Stimulated activated CD4-positive, alpha-beta T cell treated with anti-CD3 and anti-CD28 coated beads, Interleukin-4, amount 100 ng/mL, for 4 hours (primary cell): ENCODE measurements at places on chromosomes 1 and 21.
A peak's percentile ranks its signal among the peaks of the same experiment; 100 is the strongest.

DNA sequence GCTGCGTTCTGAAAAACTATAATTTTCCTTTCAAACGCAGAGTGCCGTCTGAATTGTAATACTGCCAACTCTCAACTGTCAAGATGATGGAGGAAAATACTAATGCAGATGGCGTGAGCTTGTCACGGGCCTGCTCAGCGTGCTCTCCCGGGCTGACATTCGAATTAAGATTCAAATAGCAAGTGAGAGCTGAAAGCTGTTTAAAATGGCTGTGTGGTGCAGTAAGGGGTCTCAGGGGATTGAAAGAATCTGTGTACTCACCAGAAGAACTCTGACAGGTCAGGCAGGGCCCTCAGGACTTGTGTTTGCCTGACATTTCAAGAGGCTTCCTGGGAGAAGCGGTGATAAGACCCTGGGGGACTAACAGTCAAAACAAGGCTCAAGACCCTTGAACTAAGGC lies 33.1 kb downstream of the ZMYND12 start:
- DNase-seq: no peak

GRCh38 chr21:22804151-22804550 lies 1805.9 kb downstream of the NCAM2 start:
- DNase-seq: no peak

GRCh38 chr1:212609701-212610574 lies 1.4 kb downstream of the ATF3 start:
- no peak for DNase-seq

GRCh38 chr1:71565262-71565661 lies 484.4 kb upstream of the ZRANB2 start:
- no peak for DNase-seq

GRCh38 chr21:45208627-45208951 lies 79.1 kb downstream of the POFUT2 start:
- no peak for DNase-seq

- DNase-seq: no peak
Observed at GRCh38 chr1:185279571-185279970, 37.5 kb downstream of the IVNS1ABP start.

- DNase-seq: no peak
Observed at GRCh38 chr1:208449951-208450350, 205.8 kb upstream of the PLXNA2 start.

DNA sequence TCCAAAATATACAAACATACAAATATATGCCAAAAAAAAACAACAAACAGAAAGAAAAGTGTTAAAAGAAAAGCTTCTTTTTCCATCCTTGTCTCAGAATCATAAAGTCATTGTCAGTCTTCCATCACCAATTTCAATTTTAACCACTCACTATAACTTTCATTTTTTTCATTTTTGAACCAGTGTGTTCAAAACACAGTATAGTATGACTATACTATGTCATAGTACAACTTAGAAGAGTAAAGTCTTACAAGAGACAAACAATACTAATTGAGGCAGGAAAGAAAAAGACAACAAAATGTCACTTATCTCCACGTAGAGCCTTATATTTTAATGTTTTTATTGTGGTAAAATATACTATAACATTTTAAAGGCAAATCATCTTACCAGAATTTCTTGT lies 7.6 kb downstream of the NSL1 start:
- no peak for DNase-seq

DNA sequence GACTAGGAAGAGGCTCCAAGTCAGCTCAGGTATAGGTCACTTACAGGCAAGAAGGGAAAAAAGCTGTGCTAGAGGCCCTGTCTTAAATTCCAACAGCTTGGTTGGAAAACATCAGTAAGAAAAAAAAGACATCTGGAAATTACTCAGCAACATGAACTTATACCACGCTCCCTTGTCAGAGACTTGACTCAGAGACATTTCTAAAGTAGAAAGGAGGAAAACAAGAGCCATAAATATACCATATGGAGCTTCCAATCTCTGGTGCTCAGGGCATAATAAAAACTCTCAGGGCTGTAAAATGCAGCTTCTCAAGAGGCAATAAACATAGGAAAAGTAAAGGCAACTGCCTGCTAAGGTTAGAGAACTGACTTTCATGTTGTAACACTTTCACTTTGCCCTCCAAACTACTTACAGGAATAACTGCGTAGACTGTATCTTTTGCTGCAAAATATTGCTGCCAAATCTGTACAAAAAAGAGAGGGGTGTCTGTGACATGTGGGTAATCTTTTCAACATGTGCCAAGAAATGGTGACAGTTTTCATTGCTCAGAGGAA lies 14.7 kb downstream of the ATPAF1 start:
- no peak for DNase-seq

- no peak for DNase-seq
Observed at GRCh38 chr1:169630006-169630405, at the start of gene SELP. TSS of gene SELP (minus strand) at chr1:169630124. CDS start at chr1:169630074, 50 bp downstream.

- DNase-seq: no peak
Observed at GRCh38 chr1:232901255-232901654, 49.2 kb upstream of the NTPCR start.

DNA sequence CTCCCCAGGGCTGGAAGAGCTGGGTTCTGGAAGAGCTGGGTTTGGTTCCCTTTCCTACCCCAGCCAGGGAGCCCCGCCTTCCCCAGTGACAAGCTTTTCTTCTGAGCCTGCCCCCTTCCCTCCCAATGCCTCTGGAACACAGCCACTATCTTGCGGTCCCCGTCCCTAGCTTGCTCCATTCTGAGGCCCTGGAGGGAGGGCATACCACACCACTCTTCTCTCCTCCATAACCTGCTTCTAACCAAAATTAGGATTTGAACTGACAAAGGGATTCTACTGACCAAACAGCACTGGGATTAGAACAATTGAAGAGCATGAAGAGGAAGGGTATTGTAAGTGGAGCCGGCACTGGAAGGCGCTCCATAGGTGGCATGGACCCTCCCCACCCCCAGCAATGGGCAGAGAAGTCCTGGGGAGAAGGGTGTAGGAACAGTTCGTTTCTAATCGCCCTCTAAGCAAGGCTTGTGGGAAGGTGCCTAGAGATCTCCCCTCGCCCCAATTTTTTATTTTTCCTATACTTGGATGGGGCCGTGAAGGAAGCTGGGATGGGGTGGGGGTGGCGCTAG lies 690 bp downstream of the C1orf216 start:
- DNase-seq: no peak

DNA sequence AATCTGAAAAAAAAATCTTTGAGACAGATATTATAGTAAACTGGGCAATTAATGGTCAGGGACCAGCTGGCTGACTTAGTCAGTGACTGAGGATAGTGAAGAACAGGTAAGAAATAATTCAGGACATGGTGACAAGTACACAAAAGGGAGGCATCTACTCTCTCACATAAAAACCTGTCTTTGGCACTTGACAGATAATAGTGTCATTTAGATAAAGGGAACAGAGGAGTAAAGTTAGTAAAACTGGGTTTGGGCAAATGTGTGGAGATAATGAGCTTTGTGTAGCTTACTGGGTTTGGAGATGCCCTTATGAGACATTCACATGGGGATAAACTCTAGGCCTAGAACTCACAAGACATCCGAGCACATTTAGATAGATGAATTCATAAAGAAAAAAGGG lies 4.0 kb downstream of the SSX2IP start:
- no peak for DNase-seq

GRCh38 chr1:236129306-236129705 lies 13.0 kb upstream of the GPR137B start:
- no peak for DNase-seq

DNA sequence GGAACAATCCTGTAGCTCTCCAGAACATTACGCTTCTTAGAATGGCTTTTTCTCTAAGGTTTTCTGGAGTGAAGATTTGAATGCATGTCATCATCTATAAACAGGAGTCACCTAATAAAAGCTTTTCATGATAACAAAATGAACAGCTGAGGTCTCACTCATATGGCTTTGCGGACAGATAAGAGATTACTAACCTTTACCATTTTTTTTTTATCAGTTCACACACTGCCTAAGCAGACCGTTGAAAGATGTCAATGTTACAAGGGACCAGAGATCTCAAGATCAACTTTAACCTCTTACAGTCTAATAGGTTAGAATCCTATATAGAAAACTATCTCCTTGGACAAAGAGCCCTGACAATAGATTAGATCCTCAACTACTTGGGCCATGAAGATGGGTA lies 41.4 kb downstream of the SCMH1 start:
- DNase-seq: no peak

DNA sequence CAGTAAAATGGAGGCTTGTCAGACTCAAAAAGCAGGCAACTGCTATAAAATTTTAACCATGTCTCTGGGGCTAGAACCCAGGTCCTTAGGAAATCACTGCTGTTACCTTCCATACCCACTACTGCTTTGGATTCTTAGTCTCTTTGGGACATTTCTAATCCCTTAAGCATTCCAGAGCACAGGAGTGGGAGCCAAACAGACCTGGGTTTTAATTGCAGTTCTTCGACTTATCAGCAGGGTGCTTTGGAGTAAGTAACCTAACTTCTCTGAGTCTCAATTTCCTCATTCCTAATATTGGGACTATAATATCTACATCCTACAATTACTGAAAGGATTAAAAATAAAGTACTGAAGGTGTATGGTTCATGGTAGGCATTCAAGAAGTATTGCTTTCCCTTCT lies 161.0 kb upstream of the BEND5 start:
- DNase-seq: no peak

DNA sequence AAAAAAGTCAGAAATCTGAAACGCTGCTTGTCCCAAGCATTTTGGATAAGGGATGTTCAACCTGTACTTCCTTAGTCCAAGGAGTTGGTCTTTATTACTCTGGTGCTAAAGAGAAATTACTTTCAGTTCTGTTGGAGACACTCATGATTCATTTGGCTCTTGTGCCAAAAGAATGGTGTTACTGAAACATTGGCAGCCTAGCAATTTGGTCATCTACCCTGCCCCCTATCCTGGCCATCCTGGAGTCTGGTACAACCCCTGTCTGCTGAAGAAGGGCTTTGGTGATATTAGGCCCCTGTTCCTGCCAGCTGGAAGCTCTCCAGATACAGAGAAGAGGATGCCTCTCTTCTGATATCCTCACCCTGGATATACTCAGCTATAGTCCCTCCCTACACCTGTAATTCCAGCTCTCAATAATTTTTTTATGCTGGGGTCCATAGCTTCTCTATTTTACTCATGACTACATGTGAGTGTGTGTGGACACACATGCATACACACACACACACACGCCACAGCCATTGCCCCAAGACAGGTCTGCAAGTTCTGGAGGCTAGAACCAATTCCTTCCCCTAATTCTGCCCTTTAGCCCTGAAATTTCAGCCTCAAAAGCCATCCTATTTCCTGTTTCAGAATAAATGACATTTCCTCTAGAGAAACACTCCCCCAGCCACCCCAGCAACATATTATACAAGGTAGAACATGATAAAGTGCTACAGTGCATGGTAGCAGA lies 40.0 kb downstream of the LHX8 start:
- DNase-seq: no peak

DNA sequence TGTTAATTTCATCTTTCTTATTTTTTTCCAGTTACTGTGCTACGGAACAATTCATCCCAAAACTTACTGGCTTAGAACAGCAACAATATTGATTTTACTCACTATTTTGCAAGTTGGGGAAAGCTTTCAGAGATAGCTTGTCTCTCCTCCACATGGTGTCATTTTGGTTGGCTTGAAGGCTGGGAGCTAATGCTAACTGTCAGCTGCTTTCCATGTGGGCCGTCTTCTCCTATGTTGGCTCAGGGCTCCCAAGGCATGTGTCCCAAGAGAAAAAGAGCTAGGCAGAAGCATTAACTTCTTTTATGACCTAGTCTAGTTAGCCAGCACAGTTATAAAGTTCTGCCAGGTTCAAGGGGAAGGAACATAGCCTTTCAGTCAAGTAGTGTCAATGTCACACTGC lies 33.9 kb upstream of the CASQ2 start:
- DNase-seq: no peak

DNA sequence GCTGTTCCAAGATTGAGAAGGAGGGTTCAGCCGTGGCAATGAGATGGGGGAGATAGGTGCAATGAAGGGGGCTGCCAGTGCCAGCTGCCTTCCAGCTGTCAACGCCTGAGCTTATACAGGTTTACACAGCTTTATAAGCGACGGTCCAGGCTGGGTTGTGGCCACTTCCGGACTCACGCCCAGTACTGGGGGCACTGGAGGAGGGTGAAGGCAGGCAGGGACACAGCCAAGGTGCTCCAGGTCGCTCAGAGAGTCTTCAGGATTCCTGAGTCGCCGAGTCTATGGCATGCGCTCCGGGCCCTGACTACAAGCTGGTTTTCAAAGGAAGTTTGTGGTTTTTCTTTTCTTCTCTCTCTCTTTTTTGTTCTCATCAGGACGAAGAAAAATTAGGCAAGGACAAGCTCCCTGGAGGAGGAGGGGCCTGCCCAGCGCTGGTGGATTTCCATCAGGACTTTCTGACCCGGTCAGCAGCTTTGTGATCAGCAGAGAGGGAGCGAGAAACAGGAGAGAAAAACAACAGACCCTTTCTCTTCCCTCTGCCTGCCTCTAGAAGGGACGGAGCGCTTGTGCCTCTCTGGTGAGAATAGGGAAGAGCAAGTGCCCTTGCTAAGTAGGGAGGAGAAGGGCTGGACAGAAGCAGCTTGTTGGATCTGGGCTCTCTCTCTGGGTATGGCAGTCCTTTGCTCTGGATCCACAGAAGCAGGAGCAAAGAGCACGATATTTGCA lies at the start of gene MINDY1:
TSS of gene MINDY1 (minus strand) at position 576 of the 726 bp plus-strand sequence. CDS start 4,285 bp downstream, outside the sequence.
- no peak for DNase-seq

DNA sequence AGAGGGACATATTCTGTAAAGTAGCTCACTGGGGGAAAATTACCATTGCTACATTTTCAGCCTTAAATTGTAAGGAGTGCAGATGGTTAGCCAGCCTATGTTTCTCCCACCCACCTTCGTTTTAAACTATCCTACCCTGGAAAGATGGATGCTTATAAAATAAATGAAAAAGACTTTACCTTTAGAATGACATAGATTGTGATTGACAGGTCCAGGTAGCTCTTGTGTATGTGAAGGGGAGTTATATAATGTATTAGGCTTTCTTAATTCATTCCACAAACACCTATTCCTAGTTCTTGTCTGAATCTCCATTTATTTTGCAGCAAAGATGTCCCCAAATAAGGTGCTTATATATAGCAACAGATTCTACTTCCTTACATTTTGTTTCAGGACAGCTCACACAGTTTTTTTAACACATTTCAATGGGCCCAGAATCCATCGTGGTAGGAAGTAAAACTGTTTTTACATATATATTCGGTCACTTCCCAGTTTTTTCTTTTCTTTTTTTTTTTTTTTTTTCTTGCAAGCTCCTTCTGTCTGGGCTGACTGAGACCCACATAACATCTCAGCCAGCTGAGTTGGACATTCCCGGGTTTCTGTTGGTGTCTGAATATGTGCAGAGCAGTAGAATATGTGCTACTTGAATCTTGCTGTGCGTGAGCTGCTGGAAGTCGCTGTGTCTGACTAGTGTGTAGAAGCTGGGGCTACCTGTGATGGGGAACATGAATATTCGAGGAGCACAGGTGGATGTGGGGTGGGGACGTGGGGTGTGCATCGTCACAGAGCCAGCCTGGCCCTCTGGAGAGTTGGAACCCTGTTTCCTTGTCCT lies 27.8 kb downstream of the UCK2 start:
- no peak for DNase-seq

- peak; percentile 34 for DNase-seq
Observed at GRCh38 chr21:42684109-42684916, 30.9 kb downstream of the PDE9A start.

DNA sequence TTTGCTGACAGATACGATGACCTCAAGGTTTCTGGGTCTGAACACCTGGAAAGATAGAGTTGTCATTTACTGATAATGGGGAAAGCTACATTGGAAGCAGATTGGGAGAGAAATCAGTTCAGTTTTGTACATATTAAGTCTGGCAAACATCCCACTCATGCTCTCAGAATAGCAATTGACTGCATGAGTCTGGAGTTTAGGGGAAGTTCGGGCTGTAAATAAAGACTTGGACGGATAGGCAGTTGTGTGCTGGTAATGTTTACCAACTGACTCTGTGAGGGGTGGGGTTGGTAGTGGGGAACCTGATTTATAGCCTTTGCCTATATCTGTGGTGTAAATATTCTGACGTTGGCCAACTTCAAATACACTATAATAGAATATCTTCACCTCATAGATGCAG lies 4.0 kb downstream of the H6PD start:
- no peak for DNase-seq
